ENCODE measurements at places on chromosomes 7 and 10.

GRCh38 chr7:142384493-142384922, 126.7 kb upstream of the PRSS58 start:
- DNase-seq: peak; percentile 52

DNA sequence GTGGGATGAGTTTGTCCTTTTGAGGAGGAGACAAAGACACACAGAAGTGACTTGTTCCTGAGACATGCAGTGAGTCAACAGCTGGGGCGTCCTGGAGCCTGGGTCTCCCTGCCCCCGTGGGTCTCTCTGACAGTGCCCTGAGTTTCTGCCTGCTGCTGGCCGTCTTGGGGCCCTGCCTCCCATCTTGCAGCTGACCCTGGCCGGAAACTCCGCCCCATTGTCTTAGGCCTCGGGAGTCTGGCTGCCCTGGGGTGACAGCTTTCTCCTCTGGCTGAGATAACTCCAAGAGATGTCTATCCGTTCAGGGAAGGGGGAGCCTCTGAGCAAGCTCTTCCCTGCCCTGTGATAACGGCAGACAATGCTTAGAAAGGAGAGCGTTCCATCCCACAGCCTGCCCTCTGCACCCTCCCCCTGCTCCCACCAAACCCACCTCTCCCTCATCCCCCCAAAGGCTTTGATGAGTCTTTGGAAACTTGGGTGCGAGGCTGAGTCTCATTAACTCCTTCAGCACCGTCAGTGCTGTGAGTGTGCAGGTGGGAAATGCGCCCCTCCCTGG, 69.5 kb upstream of the PODXL start:
- no peak for DNase-seq

DNA sequence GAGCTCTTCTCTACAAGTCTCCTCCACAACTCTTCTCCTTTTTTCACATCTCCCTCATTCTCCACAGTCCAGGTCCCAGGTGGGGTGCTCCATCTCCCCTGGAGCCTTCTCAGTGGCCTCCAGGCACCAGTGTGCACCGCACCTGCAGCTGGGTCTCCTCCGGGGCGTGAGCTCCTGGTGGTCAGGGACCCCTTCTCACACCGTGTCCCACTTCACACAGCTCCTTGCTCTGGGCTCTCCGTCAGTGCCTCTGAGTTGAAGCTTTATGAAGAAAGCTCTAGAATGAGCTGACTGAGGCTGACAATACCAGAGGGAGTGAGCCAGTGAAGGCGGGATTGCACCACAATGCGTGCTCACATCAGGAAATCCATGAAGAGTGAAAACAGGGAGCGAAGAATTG, 290.2 kb downstream of the DNAJB6 start:
- no peak for DNase-seq

DNA sequence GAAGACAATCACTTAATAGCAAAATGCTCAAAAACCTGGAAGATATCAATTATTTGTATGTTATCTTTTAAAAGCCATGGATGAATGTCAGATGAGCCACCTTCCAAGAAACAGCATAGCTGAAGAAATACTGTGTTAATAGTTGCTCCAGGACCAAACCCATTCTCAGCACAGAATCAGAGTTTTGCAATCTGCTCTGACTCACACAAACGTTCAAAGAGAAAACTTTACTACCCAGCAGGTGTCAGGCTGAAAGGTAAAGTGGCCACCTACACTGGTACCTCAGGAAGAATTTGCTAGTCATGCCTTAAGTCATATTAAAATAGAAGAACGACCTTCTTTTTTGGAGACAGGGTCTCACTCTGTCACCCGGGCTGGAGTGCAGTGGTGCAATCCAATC, 526.5 kb downstream of the PARD3 start:
- DNase-seq: no peak

DNA sequence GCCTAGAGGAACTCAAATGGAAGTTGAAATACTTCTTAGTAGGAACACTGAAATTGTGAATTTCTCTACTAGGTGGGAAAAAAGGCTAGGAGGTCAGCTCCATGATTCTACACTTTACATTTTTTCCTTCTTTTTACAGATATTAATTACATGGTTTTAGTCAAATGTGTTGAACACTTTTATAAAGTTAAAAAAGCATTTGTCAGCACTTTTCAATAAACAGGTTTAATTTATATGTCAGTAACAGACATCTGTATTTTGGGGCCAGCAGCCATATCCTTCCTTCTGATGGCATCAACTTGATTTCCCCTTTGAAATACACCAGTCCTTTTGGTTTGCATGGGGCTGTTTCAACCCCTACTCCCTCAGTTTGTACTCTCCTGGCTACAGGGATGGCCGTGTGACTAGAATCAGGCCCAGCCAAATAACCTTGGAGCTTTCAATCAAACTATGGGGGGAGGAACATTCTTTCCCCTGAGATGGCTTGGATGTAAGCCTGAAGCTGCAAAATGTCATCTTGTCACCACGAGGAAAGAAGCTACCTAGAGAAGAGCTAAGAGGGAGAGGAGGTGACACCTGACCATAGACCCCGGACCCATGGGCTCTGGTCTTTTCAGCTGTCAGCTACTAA, 171.0 kb upstream of the NEBL start:
- DNase-seq: no peak

DNA sequence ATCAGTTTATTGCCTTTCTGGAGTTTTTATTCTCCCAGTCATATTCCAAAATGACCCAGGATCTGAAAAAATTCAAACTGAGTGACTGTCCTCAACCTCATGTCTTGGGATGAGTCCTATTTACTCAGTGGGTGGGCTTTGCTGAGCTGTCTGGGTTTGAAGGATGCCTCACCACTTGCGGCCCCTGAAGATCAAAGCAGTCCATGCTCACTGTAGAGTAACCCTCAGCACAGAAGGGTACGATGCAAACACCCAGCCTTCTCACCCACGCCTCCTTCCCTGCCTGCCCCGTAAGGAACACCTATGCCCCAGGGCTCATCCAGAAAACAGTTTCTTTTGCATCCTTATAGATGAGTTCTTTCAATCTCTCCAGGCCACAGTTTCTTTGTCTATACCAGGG, 42.2 kb upstream of the GRB10 start:
- DNase-seq: no peak

GRCh38 chr10:52864201-52865106, 91.9 kb upstream of the MBL2 start:
- DNase-seq: no peak

DNA sequence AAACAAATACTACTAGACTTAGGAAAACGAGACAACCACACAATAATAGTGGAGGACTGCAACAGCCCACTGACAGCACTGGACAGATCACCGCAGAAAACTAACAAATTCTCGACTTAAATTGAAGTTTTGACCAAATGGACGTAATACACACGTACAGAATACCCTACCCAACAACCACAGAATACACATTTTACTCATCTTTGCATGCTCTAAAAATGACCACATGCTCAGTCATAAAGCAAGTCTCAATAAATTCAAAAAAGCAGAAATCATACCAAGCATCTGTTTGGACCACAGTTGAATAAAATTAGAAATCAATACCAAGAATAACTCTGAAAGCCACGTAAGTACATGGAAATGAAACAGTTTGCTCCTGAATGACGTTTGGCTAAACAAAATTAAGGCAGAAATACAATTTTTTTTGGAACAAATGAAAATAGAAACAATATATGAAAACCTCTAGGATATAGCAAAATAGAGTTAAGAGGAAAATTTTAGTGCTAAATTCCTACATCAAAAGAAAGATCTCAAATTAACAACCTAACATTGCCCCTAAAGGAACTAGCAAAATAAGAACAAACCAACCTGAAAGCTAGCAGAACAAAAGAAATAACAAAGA, 30.6 kb downstream of the MAPK8 start:
- peak; percentile 70 for DNase-seq

DNA sequence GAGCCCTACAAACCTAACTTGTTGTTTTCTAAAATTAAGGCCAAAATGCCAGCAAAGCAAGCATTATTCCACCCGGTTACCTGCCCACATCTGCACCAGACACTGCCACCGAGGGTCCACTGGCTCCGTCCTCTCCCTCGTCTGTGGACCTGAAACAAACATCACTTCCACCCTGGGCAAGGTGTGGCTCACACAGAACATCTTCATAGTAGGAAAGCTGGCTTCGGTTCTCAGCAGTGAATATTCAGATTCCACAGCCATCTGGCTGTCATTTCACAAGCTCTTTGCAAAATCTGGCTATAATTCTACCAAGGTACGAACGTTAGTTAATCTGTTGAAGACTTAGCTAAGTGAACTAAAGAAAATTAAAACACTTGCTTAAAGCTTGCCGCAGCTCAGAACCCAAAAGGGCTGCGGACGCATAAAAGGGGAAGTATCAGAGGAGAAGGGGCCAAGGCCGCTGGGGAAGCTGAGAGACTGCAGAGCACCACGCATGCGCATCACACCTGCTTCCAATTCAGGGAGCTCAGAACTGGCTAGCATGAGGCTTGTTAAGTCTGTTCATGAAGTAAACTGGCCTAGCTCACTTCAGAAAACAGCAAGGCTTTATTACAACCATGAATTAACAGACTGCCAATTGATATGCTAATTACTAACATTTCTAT, 46.1 kb downstream of the PTPRN2 start:
- DNase-seq: no peak
